ENCODE measurements at places on chromosomes 3 and 15. TPM values are rescaled to one million over a fixed set of nuclear protein-coding genes. Genes with fewer than 3 reads are reported as not detected.

The NBEAL2 gene
- 3.5 TPM for total RNA-seq

The CASR gene
- total RNA-seq: not detected

The DLL4 gene
- 5.5 TPM for total RNA-seq

The ITIH3 gene
- total RNA-seq: 8.2 TPM

The DGKG gene
- under 0.01 TPM for total RNA-seq

The CRYGS gene
- 0.86 TPM for total RNA-seq

The TTLL3 gene
- 21.6 TPM for total RNA-seq

The C3orf52 gene
- 7.3 TPM for total RNA-seq
